Left kidney (tissue), 8 donors: ENCODE measurements at places on chromosomes 12 and 14. TPM values are rescaled to one million over a fixed set of nuclear protein-coding genes. Genes with fewer than 3 reads are reported as not detected.

NCAPD2 gene
- 83.5 TPM for polyA plus RNA-seq

- DNase-seq: no peak
Observed at GRCh38 chr12:69623970-69624369, 13.3 kb upstream of the LRRC10 start.

DNA sequence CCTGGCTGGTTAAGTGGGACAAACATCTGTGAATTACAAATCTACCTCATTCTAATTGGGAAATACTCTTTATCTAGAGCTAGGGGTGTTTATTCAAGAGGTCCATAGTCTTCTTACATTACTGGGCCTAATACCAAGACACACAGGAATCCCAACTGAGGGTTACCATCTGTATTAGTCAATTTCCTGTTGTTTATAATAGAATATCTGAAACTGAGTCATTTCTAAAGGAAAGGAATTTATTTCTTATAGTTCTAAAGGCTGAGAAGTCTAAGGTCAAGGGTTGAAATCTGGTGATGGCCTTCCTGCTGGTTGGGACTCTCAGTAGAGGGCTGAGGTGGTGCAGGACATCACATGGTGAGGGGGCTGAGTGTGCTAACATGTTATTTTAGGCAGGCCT, 36.0 kb downstream of the RTRAF start:
- DNase-seq: no peak

- no peak for DNase-seq
Observed at GRCh38 chr12:29428633-29429032, 47.7 kb upstream of the ERGIC2 start.
